ENCODE measurements at places on chromosomes 2 and 18.

DNA sequence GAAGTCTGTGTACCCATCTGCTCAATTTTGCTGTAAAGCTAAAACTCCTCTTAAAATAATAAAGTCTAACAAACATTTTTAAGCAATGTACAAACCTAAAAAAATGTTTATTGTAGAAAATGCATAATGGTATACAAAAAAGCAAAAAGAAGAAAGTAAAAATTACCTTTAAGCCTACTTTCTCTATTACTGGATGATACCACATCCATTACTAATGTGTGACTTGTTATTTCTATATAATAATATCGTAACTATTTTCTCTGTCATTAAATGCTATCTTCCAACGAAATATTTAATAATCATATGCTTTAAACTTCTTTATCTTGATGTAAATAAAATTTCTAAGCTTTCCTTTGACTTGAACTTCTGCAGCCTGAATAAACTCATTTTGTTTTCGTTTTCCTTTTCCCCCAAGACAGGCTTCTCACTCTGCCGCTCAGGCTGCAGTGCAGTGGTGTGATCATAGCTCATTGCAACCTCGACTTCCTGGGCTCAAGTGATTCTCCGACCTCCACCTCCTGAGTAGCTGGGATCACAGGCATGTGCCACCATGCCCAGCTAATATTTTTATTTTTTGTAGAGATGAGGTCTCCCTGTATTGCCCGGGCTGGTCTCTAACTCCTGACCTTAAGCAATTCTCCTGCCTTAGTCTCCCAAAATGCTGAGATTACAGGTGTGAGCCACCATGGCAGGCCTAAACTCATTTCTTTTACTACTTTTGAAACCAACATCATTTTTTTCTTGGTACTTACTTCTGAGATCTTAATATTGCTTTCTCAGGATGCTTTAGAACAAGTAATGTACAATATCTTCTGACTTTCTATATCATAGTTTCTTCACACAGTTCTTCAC, 18.1 kb upstream of the DNAH7 start:
- DNase-seq = no peak

- DNase-seq = no peak
These were observed 16.2 kb upstream of the CXCR4 start for GRCh38 chr2:136134126-136134525.

GRCh38 chr2:233235977-233236376, 15.5 kb upstream of the ATG16L1 start:
- no peak for DNase-seq

DNA sequence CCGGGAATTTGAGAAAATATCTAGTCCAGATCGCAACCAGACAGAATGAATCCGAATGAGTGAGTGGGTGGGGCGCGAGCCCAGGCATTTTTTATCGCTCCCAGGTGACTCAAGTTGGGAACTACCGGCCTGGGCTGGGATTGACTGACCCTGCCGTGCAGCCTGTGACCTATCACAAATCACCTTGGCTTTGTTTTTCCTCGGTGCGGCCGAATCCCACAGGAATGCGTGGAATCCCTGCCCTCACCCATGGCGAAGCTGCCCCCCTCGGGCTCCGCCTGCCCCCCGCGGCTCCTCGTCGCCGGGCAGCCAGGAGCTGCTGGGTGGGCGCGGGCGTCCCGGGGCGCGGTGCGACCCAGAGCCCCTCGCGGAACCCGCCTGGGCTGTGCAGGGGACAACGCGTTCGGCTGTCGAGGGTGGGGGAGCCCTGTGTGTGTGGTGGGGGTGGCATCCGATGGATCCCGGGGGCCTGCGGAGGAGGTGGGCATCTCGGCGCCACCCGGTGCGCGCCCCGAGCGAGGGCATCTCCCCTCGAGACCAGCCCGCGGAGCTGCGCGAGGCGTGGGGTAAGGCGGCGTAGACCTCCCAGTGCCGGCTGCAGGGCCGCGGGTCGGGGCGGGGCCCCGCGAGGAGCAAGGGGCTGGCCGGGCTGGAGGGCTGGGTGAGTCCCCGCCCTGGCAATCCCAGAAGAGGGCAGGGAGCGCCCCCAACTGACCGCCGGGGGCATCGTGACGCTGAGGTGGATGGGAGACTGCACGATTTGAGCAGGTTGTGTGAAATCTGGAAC, 16.5 kb downstream of the B3GNT7 start:
- DNase-seq = peak; percentile 79

DNA sequence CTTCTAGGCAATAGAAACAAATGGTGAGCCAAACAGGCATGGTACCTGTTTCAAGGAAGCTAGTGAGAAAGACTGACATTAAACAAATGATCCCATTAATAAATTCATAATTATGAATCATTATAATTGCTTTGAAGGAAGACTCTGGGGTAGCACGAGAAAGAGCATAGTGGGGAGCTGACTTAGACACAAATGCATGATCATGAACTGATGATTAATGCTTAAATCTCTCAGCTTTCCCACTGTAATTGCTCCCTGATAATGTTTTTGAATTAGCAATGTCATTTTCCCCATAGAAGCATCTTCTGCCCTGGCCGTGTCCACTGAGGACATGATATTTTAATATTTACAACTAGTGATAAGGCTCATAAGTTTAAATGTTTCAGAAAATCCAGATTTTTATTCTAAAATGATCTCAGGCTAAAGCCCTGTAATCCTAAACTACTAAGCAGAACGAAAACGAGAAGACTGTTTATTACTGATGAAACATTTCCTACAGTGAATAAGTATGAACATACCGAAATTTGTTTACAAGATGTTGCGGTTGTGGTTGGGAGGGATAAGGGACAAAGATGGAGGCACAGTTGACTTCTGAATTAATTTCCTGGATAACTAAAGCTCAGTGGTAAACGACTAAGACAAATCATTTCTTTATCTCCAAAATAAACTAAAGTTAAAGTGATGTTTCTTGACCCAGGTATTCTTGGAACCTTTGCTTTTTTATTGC, 47.3 kb upstream of the TACR1 start:
- no peak for DNase-seq

DNA sequence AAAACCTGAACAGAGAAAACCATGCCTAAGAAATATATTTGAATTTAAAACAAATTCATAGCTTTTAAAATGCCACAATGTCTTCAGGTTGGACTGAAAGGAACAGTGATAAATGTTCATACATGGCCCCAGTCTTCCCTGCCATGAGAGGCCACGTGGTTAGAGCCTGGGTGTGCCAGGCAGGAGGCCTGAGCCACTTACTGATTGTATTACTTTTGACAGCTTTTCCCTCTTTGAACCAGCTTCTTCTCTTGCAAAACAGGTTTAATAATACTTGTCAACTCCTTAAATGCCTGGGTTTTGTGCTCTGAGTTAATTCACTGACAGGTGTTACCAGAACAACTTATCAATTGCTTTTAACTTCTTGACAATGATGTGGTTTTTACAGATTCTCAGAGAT, 27.0 kb downstream of the RBKS start:
- no peak for DNase-seq

- DNase-seq = no peak
These were observed 573.0 kb downstream of the GALR1 start for GRCh38 chr18:77822632-77823031.

GRCh38 chr2:24049485-24050021, at the start of gene FKBP1B:
Gene FKBP1B, plus strand, starts transcription at chr2:24049741. Its CDS starts 109 bp downstream, at chr2:24049850.
- peak; percentile 23 for DNase-seq

DNA sequence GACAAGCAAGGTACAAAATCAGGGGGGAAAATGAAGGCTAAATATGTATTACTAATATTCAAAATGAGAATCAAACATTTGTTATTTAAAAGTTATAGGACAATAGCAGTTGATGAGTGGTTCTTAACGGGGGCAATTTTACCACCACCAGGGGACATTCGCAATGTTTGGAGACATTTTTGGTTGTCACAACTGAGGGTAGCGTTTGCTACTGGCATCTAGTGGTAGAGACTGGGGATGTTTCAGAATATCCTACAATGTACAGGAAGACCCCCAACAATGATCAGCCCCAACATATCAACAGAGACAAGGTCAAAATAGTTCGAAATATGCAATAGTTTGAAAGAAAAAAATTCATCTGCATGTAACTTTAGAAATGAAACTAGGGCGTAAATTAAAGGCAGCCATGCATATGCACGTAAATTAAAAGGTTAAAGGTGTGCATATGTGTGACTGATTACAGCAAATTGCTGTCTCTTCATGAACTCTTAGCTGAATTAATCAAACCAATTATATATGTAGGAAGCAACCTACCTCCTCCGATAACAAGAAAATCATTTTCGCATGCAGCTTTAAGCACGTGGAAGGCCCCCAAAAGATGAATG, 61.2 kb upstream of the CUL3 start:
- no peak for DNase-seq

Measured in nucleus accumbens (tissue), 56 donors.